ENCODE measurements at places on chromosomes 1 and 21.

DNA sequence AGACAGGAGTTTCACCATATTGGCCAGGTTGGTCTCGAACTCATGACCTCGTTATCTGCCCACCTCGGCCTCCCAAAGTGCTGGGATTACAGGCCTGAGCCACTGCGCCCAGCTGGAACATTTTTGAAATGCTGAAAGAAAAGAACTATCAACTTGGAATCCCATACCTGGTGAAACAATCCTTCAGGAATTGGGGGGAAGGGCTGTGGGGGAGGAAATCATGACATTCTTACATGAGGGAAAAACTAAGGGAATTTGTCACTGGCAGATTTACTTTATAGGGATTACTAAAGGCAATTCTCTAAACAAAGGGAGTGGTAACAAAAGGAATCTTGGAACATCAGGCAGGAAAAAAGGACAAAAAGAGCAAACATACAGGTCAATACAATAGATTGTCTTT, 25.8 kb downstream of the NDUFS5 start:
- DNase-seq = no peak

DNA sequence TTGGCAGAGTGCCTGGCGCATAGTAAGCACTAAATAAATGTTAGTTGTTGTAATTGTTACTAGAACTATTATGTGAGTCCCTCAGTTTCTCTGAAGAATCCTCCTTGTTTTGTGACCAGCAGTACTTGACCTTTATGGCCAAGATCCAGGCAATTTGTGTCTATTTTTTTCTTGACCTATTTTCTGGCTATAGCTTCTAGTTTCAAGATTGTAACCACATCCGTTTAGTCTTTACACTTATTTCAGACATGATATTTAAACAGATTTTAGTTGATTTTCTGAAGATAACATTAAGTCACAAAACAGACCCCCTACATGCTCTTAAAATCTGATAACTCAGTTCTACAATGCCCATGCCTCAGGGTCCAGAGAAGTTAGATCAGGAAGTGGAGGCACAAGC, 50.3 kb downstream of the CDC7 start:
- no peak for DNase-seq

DNA sequence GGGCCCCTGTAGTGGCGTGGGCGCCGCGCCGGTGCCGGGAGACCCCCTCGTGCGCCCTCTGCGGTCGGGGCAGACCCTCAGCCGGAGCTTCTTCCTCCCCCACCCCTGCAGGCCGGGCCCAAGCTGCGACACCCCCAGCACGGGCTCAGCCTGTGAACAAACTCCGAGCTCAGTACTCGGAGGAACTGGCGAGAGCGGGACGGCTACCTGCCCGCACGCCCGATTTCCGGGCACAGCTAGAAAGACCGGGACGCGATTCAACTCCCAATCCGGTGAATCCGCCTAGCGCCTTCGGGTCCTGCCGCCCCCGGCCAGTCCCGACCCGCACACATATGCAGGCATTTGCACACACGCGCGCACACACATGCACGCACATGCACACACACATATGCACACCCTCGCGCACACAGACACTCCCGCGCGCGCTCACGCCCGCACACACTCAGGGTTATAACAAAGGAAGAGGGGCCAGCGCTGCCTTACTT, 580 bp upstream of the BLACAT1 start:
- no peak for DNase-seq

- DNase-seq = no peak
Measured at GRCh38 chr21:32334980-32335531, 36.4 kb downstream of the MRAP start.

- DNase-seq = no peak
Measured at GRCh38 chr1:23424293-23425192, at the start of gene TCEA3. TCEA3 (minus strand) TSS chr1:23424748; CDS start chr1:23424633, 115 bp downstream.

DNA sequence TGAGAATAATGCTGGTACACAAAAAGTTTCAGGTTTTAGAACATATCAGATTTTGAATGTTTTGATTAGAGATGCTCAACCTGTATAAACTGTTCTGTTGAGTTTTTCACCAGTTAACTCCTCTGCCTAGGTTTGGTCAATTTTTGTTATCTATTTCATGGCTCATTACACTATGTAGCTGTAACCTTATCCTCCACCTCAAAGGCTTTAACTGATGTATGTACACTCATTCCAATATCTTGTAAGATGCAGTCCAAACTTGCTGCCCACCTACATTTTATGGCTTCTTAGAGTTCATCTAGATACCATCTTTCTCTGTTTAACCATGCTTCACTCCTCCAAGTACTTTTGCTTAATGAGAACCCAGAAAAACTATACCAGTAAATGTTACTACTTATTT, 107.8 kb downstream of the EIF4G3 start:
- no peak for DNase-seq

- DNase-seq = no peak
Measured at GRCh38 chr1:22075718-22076117, 23.2 kb downstream of the CDC42 start.

DNA sequence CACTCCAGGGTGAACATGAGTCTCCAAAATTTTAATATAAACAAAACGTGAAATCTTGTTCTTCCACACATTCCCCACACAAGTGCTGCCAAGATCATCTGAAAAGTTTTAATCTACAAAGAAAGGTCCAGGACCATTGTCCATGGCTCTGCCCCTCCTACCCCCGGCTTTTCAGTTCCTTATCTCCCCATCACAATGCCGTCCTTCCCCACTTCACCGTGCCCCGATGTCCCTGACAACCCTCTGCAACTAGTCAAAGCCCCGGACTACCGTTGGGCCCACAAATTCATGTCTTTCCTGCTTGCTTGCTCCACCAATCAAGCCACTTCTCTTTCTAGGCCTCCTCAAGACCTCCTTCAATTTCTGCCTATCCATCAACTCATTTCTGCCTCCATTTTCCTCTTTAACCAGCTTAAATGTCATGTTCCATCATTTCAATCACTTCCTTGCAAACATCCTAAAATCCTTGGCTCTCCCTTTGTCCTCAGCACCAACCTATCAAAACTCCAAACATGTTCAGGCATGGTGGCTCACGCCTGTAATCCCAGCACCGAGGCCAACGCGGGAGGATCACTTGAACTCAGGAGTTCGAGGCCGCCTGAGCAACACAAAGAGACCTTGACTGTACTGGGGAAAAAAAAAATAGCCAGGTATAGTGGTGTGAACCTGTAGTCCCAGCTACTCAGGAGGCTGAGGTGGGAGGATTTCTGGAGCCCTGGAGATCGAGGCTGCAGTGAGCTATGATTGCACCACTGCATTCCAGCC, 14.0 kb upstream of the BMP8B start:
- no peak for DNase-seq

- DNase-seq = no peak
Measured at GRCh38 chr1:186884251-186884650, 55.5 kb downstream of the PLA2G4A start.

DNA sequence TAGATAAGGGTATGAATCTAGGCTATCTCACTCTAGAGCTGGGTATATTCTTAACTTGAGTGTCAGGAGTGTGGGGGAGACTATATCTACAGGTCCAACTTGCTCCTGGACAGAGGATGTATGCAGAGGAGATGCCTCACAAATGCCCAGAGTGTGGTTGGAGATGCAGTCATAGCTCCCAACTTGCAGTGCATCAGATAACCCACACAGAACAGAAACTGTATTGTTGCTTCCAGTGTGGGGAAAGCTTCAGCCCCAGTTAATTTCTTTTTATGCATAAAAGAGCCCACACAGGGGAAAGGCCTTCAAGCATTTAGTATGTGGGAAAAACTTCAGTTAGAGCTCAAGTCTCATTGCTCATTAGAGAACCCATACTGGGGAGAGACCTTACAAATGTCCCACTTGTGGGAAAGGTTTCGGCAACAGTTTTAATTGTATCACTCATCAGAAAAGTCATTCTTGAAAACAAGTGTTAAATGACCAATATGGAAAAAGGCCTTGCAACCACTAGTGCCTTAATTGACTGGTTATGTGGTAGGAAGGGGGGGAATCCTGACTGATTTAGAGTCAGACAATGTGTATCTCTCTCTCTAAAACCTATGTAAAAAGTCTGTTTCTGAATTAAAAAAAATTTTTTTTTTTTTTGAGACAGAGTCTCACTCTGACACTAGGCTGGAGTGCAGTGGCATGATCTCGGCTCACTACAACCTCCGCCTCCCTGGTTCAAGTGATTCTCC, 67.9 kb downstream of the EBNA1BP2 start:
- DNase-seq = no peak

DNA sequence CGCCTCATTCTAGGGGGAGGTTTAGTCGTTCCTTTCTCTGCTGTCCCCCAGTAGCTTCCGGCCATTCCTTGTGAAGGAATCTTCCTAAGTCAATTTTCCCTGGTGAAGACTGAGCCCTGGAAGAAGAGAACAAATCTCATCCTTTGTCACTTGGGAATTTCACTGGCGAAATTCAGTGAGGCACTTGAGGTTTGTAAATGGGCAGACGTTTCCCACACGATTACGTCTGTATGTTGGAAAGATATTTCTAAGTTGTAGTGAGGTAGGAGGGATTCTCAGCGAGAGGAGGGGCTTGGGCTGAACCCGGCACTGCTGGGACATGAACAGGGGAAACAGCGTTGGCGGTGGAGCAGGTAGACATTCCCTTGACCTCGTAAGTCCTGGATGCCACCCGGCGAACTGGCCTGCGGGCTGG, 47.2 kb downstream of the GALNT2 start:
- no peak for DNase-seq

DNA sequence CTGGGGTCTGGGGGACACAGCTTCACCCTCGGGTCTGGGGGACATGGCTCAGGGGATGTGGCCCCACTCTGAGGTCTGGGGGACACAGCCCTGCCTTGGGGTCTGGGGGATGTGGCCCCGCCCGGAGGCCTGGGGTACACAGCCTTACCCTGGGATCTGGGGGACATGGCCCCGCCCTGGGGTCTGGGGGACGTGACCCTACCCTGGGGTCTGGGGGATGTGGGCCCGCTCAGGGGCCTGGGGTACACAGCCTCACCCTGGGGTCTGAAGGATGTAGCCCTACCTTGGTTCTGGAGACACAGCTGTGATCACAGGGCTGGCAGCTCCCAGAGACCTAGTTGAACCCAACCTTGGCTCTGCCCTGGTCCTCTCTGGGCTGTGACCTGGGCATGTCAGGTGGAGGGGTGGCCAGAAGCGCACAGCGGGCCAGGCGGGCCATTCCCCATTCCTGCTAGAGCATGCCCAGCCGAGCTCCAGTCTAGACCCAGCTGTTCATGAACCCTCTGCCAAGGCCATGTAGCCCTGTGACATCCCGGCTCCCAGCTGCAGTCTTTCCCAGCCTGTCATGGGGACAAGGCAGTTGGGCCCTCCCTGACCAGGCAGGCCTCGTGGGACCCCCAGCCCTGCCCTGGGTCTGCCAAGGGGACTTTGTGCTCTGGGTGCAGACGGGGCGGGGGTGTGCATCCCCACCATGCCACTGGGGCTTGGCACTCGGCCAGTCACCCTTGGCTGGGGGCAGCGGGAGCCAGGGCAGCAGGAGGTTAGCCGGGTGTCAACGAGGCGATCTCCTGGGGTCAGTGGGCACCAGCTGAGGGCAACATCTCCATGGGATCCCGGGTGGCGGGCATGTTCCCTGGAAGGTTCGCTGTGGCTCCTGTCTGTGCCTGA, 43.9 kb downstream of the WNT9A start:
- DNase-seq = no peak

DNA sequence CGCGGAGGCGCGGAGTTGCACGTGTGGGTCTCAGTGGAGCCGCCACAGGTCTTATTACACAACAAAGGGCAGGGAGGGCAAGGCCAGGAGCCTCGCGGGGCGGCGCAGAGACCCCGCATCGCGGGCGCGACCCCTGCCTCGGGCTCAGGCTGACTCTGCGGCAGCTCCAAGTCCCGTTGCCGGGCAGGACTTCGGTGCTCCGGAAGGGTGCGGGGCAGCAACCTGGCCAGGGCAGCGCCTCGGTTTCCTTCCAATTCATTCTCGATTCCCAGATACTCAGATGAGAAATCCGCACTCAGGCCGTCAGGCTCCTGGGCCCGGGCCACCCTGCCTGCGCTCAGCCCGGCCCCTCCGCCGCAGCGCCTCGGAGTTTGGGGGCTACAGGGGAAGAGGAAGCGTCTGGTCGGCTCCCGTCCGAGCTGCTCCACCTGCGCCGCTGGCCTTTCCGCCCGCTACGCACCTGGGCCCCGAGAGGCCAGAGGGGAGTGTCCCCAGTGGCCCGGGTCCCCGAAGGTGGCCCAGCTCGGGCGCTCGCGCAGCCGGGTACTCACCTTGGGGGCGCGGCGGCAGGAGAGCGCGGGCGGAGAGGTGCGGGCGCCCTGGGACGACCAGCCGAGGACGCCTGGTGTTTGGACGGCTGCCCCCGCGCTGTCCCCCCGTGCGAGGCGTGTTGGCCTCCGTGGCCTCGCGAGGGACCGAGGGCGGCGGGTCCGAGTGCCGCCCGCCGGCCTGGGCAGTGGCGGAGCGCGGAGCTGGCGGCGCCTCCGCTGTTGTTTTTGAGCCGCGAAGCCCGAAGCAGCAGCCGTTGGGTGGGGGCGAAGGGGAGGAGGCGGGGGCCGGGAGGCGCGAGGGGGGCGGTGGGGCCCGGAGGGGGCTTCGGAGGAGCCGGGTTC, 1.1 kb upstream of the PRDM16 start:
- DNase-seq = no peak

- DNase-seq = no peak
Measured at GRCh38 chr1:24763671-24764070, 18.4 kb downstream of the CLIC4 start.

DNA sequence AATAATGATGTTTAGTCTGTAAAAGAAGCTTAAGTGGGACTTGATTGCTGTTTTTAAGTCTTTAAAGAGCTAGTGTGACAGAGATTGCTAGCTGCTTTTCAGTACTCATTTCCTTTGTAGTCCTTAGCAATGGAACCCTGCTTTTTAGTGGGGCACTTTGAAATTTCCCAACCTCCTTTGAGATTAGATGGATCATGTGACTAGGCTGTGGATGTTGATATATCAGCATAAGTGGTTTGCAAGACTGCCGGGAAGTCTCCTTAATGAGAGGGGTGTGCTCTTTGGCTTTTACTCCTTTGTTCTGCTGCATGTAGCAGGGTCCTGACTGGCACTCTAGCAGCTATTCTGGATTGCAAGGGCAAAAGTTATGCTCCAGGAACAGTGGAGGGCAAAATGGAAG, 11.2 kb upstream of the RCOR3 start:
- DNase-seq = no peak

GRCh38 chr1:157894613-157895165, 53.1 kb upstream of the CD5L start:
- no peak for DNase-seq

DNA sequence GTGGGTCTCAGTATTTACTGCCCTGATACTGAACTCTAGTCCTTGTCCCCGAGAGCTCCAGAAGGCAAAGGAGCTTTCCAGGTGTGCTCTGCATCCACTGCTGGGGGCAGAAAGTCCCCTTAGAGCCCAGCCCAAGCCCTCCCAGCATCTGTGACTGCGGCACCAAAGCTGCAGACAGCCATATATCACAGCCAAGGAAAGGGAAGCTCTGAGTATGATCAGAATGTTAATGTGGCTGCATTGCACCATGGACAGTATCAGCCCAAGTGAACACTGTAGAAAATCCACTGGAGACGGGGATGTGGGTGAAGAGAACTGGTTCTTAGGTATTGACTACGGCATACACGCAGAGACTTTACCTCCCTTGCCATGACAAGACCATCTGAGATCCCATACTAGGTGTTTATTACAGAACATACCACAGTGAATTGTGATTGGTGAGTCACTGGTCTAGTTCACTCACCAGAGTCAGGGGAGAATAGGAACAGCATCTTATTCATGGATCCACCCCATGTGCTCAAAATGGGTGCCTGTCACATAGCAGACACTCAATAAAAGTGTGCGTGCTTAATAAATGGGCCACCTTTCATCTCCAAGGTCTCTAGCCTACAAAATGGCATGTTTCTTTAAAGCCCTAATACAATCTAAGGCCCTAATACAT, 170.3 kb downstream of the HHIPL2 start:
- no peak for DNase-seq

- DNase-seq = no peak
Measured at GRCh38 chr1:911875-912739, 11.6 kb upstream of the SAMD11 start.

GRCh38 chr1:230289350-230289644, 136.8 kb downstream of the PGBD5 start:
- DNase-seq = no peak

Measured in stimulated activated CD8-positive, alpha-beta memory T cell treated with anti-CD3 and anti-CD28 coated beads, Interleukin-7, amount 100 ng/mL, for 1 hour (primary cell).